ENCODE measurements at places on chromosomes 13 and 19. TPM values are rescaled to one million over a fixed set of nuclear protein-coding genes. Genes with fewer than 3 reads are reported as not detected.

The KIR3DL1 gene
- total RNA-seq = not detected

The IPO5 gene
- total RNA-seq = 74.9 TPM

The POU2F2 gene
- 0.67 TPM for total RNA-seq

The ZFP28 gene
- 1.3 TPM for total RNA-seq

The LHFPL6 gene
- 40.4 TPM for total RNA-seq

The CYP2A7 gene
- total RNA-seq = not detected

DNA sequence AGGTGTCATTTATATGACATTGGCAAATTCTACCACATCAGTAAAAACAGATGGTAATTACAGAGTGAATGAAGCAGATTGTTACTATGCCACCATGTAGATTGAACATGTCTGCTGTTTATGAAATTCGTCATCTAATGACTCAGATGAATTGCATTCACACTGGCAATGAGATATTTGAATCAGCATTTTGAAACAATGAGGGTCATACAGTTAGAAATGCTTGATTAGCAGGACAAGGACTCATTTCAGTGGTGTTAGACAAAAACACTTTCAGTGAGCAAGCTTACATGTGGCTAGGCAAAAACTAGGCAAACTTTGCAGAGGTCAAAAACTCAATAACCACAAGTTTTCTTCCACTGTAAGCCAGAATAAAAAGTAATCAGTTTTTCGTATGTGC lies 1165.0 kb downstream of the SLITRK1 start:
- no peak for DNase-seq

- DNase-seq = no peak
Measured at GRCh38 chr19:907183-907853, 5.7 kb downstream of the R3HDM4 start.

GRCh38 chr19:33333642-33334041 lies 31.3 kb upstream of the CEBPA start:
- no peak for DNase-seq

- DNase-seq = no peak
Measured at GRCh38 chr19:29031216-29031615, 181.7 kb downstream of the UQCRFS1 start.

DNA sequence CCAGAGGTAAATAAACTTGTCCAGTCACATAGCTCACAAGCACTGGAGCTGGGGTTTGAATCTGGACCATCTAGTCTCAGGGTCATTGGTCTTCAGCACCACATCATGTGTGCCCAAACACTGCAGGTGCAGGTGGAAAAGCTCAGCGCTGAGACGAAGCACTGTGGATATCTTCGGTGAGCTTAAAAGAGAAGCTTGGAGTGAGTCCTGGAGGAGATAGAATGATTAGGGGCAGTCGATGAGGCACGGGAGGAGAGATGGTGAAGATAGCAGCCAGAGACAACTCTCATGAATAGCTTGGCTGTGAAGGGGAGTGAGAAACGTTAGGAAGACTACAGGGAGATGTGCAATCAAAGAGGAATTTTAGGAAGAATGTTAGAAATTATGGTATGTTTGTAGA lies 389.3 kb downstream of the FGF9 start:
- no peak for DNase-seq

DNA sequence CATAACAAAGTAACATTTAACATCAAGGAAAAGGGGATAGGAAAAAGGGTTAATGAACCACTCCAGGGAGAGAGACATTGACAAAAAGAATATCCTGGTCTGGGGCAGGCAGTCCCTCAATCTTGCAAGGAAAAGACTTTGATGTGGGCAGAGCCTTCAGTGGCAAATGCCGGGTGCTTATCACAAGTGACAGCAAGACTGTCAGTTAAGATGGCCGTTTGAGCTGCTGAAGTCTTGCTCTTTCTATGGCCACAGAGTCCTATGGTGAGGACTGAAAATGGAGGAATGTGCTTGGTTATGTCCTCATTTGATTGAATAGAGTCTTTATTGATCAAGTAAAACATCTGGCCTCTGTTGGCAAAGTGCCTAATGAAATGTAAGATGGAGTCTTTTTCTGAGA lies 112.1 kb downstream of the B3GLCT start:
- no peak for DNase-seq
